ENCODE measurements at places on chromosomes 3 and 15. TPM values are rescaled to one million over a fixed set of nuclear protein-coding genes. Genes with fewer than 3 reads are reported as not detected.

The RRP9 gene
- 29.6 TPM for total RNA-seq

The SEMA4B gene
- 8.6 TPM for total RNA-seq

The CKMT1A gene
- not detected for total RNA-seq

The ZNF80 gene
- total RNA-seq = 0.89 TPM

The NAALADL2 gene
- total RNA-seq = 0.39 TPM

The PTH1R gene
- total RNA-seq = not detected

The GOLGA6L4 gene
- 2.4 TPM for total RNA-seq

The CASR gene
- total RNA-seq = not detected

The ENTPD3 gene
- total RNA-seq = not detected

The LMAN1L gene
- 1.0 TPM for total RNA-seq

The ESYT3 gene
- total RNA-seq = 0.16 TPM

The P3H2 gene
- total RNA-seq = not detected

The SPATA12 gene
- not detected for total RNA-seq

The MNS1 gene
- total RNA-seq = 0.23 TPM

The WWTR1 gene
- total RNA-seq = 0.31 TPM

The CHRD gene
- total RNA-seq = not detected

The STRIT1 gene
- total RNA-seq = not detected

The C15orf39 gene
- total RNA-seq = 57.2 TPM

The HTR3E gene
- total RNA-seq = not detected

The GRK7 gene
- not detected for total RNA-seq

The UBE2E2 gene
- 11.8 TPM for total RNA-seq

The CHRNA3 gene
- not detected for total RNA-seq

The TNFAIP8L3 gene
- not detected for total RNA-seq

The TSPAN3 gene
- total RNA-seq = 17.4 TPM

The TSEN2 gene
- 9.4 TPM for total RNA-seq
